ENCODE measurements at places on chromosomes 1 and 21.

GRCh38 chr21:39386194-39386593 lies 37.3 kb upstream of the HMGN1 start:
- DNase-seq = peak; percentile 29

- no peak for DNase-seq
Measured at GRCh38 chr1:91559046-91559750, 58.5 kb downstream of the CDC7 start.

GRCh38 chr1:151265446-151266236 lies 11.1 kb downstream of the PSMD4 start:
- no peak for DNase-seq

DNA sequence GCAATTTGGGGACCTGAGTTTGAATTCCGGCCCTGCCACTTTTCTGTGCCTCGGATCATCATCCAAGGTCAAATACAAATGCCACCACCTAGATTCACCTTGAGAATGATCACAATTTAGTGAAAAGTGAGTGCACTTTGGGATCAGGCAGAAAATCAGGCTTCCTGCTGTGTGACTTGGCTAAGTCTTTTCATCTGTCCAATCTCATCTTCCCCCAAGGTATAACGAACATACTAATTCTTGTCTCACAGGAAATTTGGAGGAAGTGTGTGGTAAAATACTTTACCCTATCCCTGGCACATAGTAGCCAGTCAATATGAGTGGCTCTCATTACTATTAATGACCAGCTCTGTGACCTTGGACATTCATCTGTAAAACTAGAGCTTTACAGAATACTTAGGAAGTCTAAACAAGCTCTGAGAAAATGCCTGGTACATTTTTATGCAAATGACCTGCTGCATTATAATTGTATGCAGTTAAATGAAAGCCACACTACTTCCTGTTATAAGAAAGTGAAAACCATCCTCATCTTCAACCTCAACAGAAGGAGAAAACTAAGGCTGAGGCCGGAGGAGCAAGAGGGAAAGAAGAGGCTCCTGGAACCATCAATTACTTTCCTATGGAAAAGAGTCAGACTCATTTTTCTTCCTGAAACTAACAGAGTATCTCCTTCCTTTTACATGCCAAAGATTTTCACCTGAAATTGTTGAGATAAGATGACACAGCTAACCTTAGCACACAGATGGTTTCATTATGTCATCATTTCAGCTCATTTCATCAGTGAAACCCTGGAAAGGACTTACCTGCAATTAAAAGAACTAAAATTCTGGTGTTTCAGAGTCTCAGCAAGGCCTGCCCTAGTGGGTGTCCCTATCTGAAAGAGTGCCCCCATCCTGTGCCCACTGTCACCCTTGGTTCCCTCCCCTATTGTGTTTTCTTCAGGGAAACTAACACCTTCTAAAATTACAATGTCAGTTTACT lies 32.6 kb upstream of the RGS8 start:
- no peak for DNase-seq

DNA sequence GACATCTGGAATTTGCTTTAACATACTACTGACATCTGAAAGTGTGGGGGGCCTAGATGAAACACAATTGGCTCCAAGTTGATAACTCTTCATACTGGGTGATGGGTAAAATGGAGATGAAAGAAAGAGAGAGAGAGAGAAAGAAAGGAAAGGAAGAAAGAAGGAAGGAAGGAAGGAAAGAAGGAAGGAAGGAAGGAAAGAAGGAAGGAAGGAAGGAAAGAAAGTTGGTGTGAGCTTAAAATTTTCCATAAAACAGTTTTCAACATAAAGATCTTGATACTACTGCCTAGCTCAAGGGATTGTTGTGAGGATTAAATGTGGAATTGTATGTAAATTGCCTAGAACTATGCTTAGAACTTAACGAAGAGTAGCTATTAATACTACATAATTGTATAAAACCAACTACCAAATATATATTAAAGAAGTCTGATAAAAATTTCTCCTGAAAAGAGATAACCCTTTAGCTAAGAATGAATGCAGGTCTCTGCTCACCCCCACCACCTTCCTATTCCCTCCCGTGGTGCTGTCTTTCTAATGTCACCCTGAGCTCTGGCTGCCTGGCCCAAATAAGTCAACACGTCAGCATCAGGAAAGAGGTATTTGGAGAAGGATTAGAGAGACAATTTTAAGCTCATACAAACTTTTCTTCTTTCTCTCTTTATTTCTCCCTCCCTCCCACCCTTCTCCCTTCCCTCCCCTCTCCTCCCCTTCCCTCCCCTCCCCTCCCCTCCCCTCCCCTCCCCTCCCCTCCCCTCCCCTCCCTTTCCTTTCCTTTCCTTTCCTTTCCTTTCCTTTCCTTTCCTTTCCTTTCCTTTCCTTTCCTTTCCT lies 89.3 kb upstream of the SGIP1 start:
- no peak for DNase-seq

- no peak for DNase-seq
Measured at GRCh38 chr1:1118011-1118875, 2.4 kb upstream of the C1orf159 start.

DNA sequence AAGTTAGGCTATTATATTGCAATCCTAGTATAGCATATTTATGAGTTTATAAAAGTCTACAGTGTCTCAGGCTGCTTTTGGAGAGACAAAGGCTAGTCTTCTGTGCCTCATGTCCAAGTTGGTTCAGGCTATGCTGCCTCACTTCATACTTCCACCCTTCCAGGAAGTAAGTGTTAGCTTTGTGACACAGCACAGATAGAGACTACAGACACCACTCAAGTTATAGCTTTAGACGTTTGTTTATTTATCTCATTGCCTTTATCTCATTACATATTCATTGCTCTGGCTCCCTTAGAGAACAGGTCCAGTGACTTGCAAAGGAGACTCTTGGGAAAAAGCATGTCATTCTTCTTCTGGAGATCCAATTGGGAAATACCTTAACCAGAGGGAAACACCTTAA lies 22.6 kb upstream of the GBP4 start:
- no peak for DNase-seq

GRCh38 chr1:16235944-16236510 lies 956 bp downstream of the CPLANE2 start:
- peak; percentile 26 for DNase-seq

GRCh38 chr1:209038735-209039134 lies 544.8 kb upstream of the CAMK1G start:
- DNase-seq = no peak

DNA sequence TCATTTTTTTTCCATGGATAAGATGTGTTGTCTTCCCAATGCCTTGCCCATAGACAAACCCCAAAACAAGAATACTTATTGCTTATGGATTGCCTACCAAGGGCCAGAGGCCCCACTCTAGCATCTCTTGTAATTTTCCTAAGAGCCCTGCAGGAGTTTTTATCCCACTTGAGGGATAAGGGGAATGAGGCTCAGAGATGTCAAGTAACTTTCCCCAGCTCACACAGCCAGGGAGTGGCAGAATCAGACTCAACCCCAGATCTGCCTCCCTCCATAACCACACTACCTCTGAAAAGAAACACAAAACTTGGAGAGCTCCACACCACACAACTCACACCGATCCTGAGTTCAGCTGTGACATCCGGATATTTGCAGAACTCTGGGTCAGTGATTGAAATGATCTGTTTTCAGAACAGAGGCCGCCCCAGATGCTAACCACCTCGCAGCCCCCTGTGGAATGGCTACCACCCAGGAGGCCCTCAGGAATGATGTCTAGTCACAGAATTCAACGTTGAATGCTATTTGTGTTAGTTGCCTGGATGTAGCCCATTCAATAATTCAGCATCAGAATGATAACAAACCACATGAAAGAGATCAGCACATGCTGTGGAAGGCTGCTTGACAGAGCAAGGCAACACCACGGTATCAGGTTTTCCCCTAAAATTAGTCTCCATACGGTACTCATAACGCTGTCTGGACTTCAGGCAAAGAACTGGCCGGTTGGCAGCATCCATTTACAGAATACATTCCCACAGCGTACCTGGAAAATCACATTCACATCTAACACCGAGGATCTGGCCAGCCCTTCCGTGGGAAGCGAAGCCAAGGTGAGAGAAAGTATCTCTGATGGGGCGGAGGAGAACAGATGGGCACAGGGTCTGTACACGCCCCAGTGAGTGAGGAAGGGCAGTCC lies 231.9 kb downstream of the TOMM20 start:
- DNase-seq = no peak

DNA sequence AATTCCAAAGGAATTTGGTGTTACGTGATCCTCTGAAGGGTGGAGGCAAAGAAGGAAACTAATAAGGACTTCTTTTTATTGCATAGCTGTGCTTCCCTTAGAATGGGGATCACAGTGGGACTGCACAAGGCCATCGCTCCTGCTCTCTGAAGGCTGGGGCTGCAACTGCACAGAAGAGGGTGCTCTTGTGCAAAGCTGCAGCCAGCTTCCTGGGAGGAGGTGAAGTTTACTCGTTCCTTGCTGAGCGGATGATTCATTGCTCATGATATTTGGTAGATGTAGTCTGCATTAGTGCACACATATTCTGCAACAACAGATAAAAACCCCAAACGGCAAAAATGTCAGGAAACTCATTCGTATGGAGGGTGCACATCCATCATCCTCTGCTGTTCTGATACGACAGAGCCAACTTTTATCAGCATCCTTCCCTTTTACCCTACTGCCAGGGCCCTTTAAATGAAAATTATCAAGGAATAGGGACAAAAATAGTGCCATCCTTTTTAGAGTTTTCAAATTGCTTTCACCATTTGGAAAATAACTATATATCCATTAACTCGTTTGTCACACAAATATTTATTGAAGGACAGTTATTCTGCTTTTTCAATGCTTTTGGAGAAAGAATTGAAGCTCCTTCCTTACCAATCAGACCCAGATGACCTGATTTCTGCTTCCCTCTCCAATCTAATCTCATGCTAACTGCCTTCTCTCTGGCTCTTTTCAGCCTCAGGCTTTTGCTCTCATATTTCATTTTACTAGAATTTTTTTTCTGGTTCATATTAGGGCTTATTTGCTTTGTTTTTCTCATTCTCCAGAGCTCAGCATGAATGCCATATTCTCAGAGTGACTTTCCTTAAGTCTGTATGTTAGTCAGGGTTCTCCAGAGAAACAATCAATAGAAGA lies 263.6 kb downstream of the DUSP10 start:
- DNase-seq = peak; percentile 45

GRCh38 chr1:228426518-228427175 lies 10.0 kb upstream of the TRIM17 start:
- DNase-seq = no peak

DNA sequence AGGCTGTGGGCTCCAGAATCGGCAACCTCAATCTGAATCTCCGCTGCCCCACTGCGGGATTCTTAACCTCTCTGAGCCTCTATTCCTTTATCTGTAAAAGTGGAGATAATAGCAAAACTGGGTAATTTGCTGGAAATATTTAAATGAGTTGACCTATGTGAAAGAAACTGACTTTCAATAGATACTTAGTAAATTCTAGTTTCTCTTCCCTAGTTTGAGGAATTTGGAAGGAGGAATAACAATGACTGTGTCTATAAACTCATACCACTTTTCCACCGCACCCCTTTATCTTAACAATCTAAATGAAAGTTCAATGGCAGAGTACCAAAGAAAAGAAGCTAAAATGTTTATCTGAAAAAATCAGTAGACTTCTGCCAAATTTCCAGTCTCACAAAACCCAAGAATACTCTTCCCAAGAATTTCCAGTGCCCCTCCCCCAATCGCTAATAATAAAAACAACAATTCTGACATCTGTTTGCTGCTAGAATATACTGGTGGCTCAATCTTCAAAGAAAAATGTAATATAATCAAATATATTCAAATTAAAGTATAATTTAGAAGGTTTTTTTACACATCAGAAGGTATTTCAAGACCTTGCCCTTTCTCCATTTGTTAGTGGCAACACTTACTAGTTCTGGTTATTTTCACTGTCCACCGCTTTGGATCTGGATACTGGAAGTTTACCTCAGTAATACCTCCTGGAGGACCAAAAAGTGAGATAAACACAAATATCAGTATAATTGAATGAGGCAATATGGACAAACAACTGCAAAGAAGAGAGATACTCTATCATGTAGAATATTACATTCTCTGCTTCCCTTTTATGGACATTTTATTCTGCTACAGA lies 171.2 kb downstream of the LTN1 start:
- DNase-seq = no peak

DNA sequence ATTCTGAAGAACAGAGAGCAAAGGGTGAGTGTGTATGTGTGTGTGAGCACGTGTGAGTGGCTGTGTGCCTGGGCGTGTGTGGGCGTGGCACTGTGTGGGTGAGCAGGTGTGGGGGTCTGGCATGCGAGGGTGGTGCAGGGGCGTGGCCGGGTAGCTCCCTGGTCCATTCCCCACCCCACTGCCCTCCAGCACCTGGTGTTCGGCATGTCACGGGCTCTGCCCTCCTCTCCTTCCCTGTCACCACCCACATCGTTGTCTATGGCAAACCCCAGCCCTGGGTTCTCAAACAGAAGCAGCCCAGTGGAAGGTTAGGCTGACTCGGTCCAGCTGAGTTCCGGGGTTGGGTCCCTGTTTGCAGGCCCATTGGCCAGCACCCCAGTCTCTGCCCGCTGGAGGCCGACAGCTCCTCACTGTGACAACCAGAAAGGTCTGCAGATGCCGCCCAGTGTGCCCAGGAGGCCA lies 39.8 kb downstream of the UBE2G2 start:
- DNase-seq = no peak

DNA sequence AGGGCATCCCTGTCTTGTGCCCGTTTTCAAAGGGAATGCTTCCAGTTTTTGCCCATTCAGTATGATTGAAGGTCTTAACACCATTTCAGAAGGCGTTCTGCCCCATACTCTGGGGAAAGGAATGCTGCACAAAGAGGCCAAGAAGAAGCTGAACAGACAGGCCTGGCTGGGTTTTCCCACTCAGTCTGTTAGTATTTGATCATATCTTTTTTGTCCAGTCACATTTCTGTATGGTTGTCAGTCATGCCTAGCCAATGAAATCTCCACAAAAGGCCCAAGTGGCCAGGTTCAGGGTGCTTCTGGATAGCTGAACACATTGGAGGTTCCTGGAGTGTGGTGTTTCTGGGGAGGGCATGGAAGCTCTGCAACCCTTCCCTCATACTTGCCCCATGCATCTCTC lies 72.1 kb downstream of the NEK7 start:
- DNase-seq = no peak

DNA sequence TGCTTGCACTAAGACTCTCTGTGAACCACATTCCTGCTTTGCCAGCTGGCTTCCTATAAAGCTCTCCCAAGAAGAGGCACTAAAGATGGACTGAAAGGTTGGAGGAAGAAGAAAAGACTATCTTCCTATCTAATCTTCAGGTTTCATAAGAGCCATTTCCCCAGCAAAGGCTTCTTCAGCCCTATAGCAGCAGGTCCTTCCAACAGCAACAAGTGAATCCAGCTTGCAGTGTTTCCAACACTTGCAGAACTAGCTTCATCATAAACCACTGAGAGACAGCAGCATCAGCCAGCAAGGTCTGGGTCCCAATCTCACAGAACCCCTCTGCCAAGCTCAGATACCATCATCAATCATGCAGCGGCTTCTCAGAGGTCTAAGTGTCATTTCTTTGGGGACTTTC lies 28.1 kb downstream of the FOXJ3 start:
- no peak for DNase-seq

- no peak for DNase-seq
Measured at GRCh38 chr1:84377480-84378095, 20.7 kb upstream of the DNASE2B start.

Data from CD14-positive monocyte (primary cell).